Lung (tissue), 17 donors: ENCODE measurements at places on chromosomes 1 and 21. TPM values are rescaled to one million over a fixed set of nuclear protein-coding genes. Genes with fewer than 3 reads are reported as not detected.

- no peak overlapping the region for H3K4me3 ChIP-seq
- DNase-seq, result peak; percentile 17
- peaks cover 6% of the 10 kb centered on the region for H3K4me1 ChIP-seq
- no peak overlapping the region for H3K27ac ChIP-seq
These were observed 33.1 kb upstream of the COG2 start for GRCh38 chr1:230609208-230609607.

DNA sequence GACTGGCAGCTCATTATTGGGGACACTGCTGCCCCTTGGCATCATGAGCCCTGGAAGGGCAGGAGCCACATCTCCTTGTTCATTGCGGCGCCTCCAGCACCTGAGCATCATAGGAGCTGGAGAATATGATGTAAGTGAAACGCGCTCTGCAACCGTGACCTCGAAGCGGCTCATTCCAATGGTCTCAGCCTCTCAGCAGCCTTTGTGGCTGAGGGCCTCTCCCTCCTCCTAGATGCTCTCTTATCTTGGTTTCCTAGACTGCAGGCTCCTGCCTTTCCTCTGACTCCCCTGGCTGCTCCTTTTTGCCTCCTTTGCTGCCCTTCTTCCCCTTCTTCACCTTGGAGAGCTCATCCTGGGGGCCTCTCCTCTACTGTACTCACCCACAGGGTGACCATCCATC is 83.6 kb upstream of the CASZ1 start:
- no peaks in the 10 kb centered on the region for H3K36me3 ChIP-seq
- H3K27me3 ChIP-seq, result no peaks in the 10 kb centered on the region
- no peak overlapping the region for H3K27ac ChIP-seq
- DNase-seq, result no peak
- no peak overlapping the region for H3K4me3 ChIP-seq

GRCh38 chr1:244092964-244093638 is 42.0 kb downstream of the ZBTB18 start:
- H3K4me3 ChIP-seq, result no peak overlapping the region
- H3K4me1 ChIP-seq, result no peaks in the 10 kb centered on the region
- no peak for DNase-seq

DNA sequence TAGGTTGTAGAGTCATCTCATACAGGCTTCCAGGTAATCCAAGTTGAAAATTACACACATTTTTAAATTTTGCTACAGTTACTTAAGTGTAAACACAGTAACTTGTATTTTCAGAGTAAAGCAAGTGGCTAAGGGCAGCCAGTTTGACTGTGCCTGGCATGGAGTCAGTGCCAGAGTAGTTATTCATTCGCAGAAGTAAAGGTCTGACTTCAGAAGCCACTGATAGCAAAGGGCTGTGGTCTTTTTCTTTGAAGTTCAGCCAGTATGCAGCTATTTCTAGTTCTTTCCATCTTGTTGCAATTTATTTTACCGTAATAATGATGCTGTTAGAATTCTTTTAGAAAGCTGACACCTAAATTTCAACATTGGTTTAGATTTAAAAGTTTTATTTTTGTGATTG is 9.4 kb downstream of the TMEM50A start:
- no peaks in the 10 kb centered on the region for H3K27me3 ChIP-seq
- peaks cover 8% of the 10 kb centered on the region for H3K36me3 ChIP-seq
- DNase-seq, result peak; percentile 6
- no peak overlapping the region for H3K4me3 ChIP-seq

DNA sequence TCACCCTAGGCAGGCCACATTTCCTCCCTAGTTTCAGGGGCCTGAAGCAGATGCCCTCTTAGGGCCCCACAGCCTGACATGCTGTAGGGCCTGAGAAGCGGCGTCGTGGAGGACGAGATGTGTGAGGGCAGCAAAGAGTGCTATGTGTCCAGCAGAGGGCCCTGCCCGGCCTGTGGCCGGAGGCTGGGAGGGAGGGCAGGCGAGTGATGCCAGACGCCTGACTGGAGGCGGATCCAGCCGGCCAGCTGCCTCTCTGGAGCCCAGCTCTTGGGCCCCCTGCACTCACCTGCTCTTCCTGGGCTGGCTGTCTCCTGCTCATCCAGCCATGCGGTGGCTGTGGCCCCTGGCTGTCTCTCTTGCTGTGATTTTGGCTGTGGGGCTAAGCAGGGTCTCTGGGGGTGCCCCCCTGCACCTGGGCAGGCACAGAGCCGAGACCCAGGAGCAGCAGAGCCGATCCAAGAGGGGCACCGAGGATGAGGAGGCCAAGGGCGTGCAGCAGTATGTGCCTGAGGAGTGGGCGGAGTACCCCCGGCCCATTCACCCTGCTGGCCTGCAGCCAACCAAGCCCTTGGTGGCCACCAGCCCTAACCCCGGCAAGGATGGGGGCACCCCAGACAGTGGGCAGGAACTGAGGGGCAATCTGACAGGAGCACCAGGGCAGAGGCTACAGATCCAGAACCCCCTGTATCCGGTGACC is at the start of gene GPR37L1:
GPR37L1 (plus strand) TSS at position 279 of the 697 bp plus-strand sequence; CDS start at position 326, 47 bp downstream.
- no peaks in the 10 kb centered on the region for H3K27me3 ChIP-seq
- no peak for DNase-seq
- H3K36me3 ChIP-seq, result no peaks in the 10 kb centered on the region
- no peaks in the 10 kb centered on the region for H3K4me1 ChIP-seq
- H3K4me3 ChIP-seq, result no peak within 1 kb of the TSS

GRCh38 chr1:241582921-241583321 is 50.7 kb downstream of the KMO start:
- DNase-seq, result no peak
- peaks cover 1% of the 10 kb centered on the region for H3K36me3 ChIP-seq
- H3K27ac ChIP-seq, result no peak overlapping the region
- H3K4me3 ChIP-seq, result no peak overlapping the region
- no peaks in the 10 kb centered on the region for H3K4me1 ChIP-seq

- H3K4me1 ChIP-seq, result no peaks in the 10 kb centered on the region
- H3K36me3 ChIP-seq, result no peaks in the 10 kb centered on the region
- no peak for DNase-seq
These were observed 110.1 kb downstream of the CSMD2 start for GRCh38 chr1:34054920-34055319.

- H3K36me3 ChIP-seq, result no peaks in the 10 kb centered on the region
- H3K27ac ChIP-seq, result no peak overlapping the region
- no peak overlapping the region for H3K4me3 ChIP-seq
- no peaks in the 10 kb centered on the region for H3K4me1 ChIP-seq
These were observed 2.6 kb downstream of the KRTAP10-6 start for GRCh38 chr21:44589586-44590305.

DNA sequence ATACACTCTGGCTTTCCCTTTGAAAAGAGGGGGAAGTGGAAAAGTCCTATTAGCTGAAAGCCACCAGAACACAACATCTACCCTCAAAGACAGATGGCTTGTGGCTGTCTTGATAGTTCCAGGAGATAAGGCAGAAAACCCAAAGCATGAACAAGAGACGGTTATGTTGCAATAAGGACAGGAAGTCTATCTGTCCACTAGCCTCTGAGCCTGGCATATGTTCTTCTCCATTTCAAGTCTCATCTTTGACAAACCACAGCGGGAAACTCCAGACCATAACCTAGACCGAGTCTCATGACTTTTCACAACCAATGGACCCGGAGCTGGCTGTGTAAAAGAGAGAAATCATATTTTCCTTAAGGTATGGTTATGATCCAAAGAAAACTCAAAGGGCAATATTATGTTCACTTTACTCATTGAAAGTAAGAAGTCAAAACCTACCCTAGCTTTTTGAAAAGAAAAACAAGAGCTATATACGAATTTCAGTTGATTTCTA is 33.8 kb downstream of the DUSP10 start:
- H3K27me3 ChIP-seq, result no peaks in the 10 kb centered on the region
- DNase-seq, result peak; percentile 35
- peaks cover 23% of the 10 kb centered on the region for H3K4me1 ChIP-seq
- H3K4me3 ChIP-seq, result no peak overlapping the region
- H3K27ac ChIP-seq, result no peak overlapping the region

DNA sequence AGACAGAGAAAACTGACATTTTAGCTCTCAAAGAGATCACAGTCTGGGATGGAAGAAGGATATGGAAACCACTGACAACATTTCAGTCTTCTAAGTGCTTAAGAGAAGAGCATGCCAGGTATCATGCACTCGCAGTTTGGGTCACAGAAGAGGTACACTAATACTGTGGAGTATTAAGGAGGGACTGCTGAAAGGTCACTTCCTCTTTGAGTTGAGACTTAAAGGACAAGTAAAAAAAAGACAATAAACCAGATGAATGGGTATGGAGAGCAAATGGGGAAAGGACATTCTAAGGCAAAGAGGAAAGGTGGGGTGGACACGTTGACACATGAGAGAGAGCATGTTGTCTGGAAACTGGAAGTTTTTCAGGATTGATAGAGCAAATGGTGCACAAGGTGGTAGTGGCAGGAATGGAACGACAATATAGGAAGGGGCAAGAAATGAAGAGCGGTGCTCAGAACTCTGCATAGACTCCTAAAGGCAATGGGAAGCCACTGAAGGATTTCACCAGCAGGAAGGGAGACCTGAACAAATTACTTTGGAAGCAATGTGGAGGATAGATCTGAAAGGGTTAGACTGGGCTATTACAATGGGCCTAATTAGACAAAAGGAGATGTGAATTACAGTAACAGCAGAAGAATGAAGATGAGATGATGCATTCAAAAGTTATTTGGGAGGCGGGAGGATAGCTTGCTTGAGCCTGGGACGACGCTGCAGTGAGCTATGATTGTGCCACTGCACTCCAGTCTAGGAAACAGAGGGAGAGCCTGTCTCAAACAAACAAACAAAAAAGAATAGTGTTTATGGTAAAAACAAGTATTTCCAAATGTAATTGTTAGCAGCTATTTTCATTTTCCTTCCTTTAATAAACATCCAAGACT is 11.1 kb downstream of the DIPK1A start:
- no peaks in the 10 kb centered on the region for H3K36me3 ChIP-seq
- no peaks in the 10 kb centered on the region for H3K4me1 ChIP-seq
- no peaks in the 10 kb centered on the region for H3K27me3 ChIP-seq

DNA sequence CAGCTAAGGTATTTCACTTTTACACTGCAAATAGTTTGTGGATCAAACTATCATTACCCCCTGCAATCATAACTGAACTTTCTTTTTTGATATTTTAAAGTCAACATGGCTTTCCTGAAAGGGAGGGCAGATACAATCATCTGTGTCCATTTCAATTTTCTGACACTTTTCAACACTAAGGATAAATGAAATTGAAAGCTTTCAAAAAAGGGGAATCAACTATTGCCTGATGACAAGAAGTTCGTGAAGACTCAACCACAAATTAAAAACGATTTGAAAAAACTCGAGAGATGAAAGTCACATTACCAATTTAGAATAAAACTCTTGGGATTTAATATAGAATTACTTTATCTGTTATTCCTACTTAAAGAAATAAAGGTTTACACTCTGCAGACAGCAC is 11.7 kb downstream of the SRSF4 start:
- H3K4me3 ChIP-seq, result no peak overlapping the region
- H3K27me3 ChIP-seq, result no peaks in the 10 kb centered on the region
- H3K27ac ChIP-seq, result no peak overlapping the region
- no peak for DNase-seq
- H3K4me1 ChIP-seq, result peaks cover 5% of the 10 kb centered on the region

DNA sequence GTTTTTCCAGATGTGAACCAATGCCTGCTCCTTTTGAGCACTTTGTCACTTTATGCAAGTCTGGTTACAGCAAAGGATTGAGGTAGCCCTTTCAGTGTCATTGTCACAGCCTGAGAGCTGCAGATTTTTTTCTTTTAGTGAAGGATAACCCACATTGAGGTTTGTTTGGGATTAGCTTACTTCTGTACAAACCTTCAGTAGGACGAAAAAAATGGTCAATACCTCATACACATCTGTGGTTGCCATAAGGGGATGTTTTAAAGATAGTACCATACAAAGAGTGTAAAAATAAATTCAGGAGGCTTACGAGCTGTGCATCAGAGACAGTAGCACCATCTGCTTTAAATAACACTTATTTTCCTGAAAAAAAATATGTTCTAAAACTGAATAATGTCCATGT is 566.0 kb downstream of the AJAP1 start:
- no peak overlapping the region for H3K4me3 ChIP-seq
- H3K27ac ChIP-seq, result no peak overlapping the region
- H3K36me3 ChIP-seq, result no peaks in the 10 kb centered on the region
- no peaks in the 10 kb centered on the region for H3K4me1 ChIP-seq
- no peaks in the 10 kb centered on the region for H3K27me3 ChIP-seq

DNA sequence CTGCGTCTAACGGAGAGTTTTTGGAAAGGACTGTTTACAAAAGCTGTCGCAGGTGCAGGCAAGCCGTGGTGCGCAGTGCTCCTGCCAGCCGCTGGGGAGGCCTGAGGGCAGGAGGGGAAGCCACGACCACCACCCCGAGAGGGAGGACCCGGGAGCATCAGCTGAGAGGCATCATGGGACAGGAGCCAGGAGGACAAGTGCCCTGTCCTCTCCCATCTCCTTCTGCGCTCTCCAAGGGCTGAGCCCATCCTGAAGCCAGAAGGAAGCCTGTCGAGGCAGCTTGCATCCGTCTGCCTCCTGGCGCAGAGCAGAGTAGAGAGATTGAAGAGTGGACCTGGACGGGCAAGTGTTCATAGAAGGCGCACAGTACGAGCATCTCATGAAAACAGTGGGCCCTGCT is 310.9 kb downstream of the KIF26B start:
- no peak overlapping the region for H3K27ac ChIP-seq
- no peak overlapping the region for H3K4me3 ChIP-seq
- no peaks in the 10 kb centered on the region for H3K36me3 ChIP-seq

GRCh38 chr1:15723631-15724246 is 12.3 kb upstream of the SLC25A34 start:
- no peak overlapping the region for H3K4me3 ChIP-seq
- peaks cover 70% of the 10 kb centered on the region for H3K36me3 ChIP-seq
- no peaks in the 10 kb centered on the region for H3K27me3 ChIP-seq
- no peaks in the 10 kb centered on the region for H3K4me1 ChIP-seq
- no peak overlapping the region for H3K27ac ChIP-seq
- no peak for DNase-seq

DNA sequence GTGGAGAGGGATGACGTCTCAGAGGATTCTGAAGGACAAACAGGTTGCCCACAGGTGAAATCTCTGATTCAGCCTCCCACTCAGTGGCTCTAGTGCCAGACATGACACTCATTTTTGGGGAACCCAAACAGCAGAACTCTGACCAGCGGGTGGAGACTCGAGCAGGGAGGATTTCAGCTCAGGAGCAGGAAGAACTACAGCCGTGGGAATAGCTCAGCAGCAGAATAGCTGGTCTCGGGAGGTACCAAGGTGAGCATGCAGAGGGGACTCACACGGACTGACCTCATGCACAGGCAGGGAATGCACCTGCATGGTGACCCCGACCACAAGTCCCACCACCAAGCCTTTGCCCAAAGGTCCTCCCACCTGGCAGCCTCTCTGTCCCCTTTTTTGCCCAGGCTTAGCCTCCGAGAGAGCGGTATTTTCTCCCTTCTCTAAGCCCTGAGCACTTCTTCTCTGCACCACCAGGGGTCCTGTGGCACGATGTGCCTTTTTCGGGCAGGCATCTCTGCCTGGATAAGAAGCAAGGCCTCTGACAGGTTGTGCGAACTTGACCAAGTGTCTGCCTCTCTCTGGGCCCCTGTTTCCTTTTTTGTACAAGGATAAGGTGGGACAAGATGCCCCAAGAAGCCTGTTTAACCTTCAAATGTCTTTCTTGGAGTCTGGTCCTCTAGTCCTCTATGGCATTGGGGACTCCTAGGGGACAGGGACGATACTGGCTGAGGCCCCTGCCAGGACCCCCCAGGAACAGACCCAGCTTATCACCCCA is 8.8 kb upstream of the FGR start:
- H3K4me1 ChIP-seq, result no peaks in the 10 kb centered on the region
- no peak overlapping the region for H3K4me3 ChIP-seq
- no peak overlapping the region for H3K27ac ChIP-seq
- no peaks in the 10 kb centered on the region for H3K36me3 ChIP-seq

The OPRD1 gene
- not detected for total RNA-seq

The OR2M3 gene
- total RNA-seq, result not detected

The RIPPLY3 gene
- total RNA-seq, result 2.1 TPM

The LINGO4 gene
- not detected for total RNA-seq

The CA14 gene
- 0.40 TPM for total RNA-seq

The C1QTNF12 gene
- total RNA-seq, result 1.5 TPM

The SYT2 gene
- 0.03 TPM for total RNA-seq

The AMY1A gene
- total RNA-seq, result 2.1 TPM
